CD4-positive, alpha-beta memory T cell (primary cell): ENCODE measurements at places on chromosomes 2 and 18. TPM values are rescaled to one million over a fixed set of nuclear protein-coding genes. Genes with fewer than 3 reads are reported as not detected.

TMBIM1 gene
- total RNA-seq: 144 TPM

MC5R gene
- not detected for total RNA-seq

G6PC2 gene
- not detected for total RNA-seq

LINC00305 gene
- not detected for total RNA-seq
